ENCODE measurements at places on chromosomes 11 and 22.

- no peak for DNase-seq
These were observed 55.7 kb upstream of the PICALM start for GRCh38 chr11:86124251-86125233.

GRCh38 chr22:42661985-42662831, 13.0 kb upstream of the CYB5R3 start:
- DNase-seq, result no peak

DNA sequence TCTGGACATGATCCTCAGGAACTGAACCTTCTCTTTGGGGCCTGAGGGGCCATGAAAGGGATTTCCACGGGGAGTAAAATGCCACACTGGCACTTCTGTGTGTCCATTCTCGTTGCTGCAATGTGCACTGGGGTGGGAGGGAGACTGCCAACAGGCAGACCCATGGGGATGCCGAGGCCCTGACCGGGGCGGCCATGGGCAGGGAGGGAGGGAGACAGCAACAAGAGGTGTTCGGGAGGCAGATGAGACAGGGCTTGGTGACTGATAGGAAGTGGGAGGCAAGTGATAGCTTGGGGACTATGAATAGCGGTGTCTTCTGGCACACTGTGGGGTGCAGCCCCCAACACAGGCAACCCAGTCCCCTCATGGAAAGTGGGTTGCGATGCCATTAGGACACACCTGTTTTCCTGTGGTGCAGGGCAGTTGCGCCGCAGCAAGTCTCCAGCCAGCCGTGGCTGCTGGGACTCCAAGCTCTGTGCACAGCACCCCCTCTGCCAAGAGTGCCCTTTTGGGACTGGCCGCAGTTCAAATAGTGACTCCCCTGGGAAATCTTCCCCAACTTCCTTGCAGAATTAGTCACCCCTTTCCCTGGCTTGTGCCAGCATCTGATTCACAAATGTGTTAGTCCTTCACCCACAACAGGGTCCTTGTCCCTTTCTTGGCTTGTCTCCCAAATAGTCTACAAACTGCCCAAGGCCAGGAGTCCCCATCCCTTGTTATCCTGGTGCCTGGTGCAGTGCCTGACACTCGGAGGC, 88.8 kb downstream of the CHST1 start:
- no peak for DNase-seq

GRCh38 chr11:114820621-114821020, 142.3 kb downstream of the NXPE2 start:
- DNase-seq, result no peak

- no peak for DNase-seq
These were observed 100.1 kb downstream of the PRR5L start for GRCh38 chr11:36395978-36396736.

GRCh38 chr11:66523611-66524010, 13.2 kb downstream of the BBS1 start:
- DNase-seq, result no peak

DNA sequence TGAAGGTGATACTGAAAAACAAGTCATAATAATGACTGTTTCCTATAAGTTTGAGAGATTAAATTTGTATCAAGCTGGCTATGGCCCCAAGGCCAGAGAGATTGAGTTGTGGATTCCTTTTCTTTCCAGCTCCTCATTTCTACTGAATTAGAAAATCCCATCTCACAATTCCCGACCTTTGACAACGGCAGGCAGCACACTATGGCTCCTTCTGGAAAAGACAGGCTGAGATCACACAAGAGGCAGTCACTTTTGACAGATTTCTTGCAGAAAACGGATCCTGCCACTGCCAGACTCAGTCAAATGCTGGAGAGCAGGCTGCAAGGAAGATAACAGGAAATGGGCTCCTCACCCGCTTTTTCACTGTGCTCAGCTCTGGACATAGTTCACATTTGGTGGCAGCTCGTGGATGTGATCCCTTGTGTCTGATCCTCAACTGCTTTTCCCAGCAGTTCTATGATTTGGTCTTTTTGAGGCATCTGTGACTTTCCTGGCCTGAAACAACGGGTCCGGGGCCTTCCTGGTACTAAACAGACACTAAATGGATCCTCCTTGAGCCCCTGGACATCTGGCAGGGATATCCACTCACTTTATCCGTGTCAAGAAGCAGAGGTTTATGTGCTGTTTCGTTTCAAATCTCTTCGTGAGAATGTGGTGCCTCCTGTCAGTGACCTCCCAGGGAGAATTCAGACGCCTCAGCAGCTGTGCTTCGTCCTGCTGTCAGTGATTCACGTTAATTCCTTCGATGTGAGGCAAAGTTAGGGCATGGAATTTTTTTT, 26.1 kb upstream of the RTL6 start:
- DNase-seq, result peak; percentile 60

Data from left renal cortex interstitium (tissue), 4 donors.